ENCODE measurements at places on chromosomes 5 and 9.

- DNase-seq, result no peak
Measured at GRCh38 chr9:105871540-105871939, 177.2 kb downstream of the TMEM38B start.

- DNase-seq, result no peak
Measured at GRCh38 chr5:137412136-137412535, 87.0 kb downstream of the SPOCK1 start.

- no peak for DNase-seq
Measured at GRCh38 chr5:108168915-108169314, 213.0 kb downstream of the FBXL17 start.

- DNase-seq, result no peak
Measured at GRCh38 chr5:176697267-176697933, 50.1 kb downstream of the TSPAN17 start.

DNA sequence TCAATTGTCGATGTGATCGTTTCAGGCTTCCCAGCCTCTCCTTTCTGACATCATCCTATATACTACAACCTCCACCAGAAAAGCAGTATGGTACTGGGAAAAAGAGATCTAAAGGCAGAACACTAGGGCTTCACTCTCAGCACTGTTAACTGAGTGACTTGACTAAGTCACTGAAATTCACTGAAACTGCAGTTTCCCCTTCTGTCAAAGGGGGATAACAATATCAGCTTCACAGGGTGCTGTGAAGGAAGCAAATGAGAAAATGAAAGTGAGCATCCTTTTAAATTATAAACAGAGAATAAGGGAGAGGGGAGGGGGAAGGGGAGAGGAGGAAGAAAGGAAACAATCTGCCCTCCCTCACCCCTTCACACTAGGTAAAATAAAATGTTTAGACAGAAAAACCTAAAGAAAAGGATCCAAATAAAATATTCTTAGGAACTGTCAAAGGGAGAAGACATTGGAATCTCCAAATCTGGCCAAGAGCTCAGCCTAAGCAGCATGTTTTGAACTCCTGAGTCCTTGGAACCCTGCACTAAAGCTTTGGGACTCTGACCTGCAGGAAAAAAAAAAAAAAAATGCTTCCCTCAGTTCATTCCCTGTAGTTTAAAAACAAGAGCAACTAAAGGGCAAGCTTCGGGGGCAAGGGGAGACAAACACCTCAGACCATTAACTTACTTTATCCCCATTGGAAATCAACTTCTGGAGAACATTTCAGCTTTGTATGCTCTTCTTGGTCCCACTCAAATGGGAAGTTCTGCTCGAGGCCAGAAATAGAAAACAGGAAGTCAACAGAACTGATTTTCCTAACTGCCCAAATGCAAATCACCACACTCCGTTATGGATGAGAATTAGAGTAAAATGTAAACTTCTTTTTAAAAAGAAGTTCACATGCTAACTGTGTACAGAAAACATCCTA lies 178.3 kb downstream of the DEPDC1B start:
- DNase-seq, result no peak

- no peak for DNase-seq
Measured at GRCh38 chr9:82022121-82022520, 33.5 kb downstream of the SPATA31D1 start.

GRCh38 chr5:72507231-72507906 lies at the start of gene ZNF366:
Gene ZNF366 (minus strand): TSS chr5:72507410. CDS start chr5:72461496, 45,914 bp downstream.
- no peak for DNase-seq

DNA sequence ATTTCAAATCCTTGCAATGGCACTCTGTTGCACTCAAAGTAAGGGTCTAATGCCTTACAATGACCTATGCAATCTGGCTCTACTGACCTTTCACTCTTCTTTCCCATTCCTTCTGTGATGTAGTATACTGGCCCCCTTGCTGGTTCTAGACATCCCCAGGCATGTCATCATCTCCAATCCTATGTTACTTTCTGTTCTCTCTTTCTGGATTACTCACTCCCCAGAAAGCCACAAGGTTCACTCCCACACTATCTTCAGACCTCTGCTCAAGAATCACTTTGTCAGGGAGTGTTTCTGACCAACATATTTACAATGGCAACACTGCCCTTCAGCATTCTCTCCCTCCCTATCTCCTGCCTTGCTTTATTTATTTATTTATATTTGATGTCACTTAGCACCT lies 802.2 kb upstream of the WWC1 start:
- DNase-seq, result no peak

GRCh38 chr9:137506274-137506673 lies 43.9 kb downstream of the PNPLA7 start:
- no peak for DNase-seq

- DNase-seq, result no peak
Measured at GRCh38 chr9:98219794-98220370, 27.4 kb upstream of the CORO2A start.

DNA sequence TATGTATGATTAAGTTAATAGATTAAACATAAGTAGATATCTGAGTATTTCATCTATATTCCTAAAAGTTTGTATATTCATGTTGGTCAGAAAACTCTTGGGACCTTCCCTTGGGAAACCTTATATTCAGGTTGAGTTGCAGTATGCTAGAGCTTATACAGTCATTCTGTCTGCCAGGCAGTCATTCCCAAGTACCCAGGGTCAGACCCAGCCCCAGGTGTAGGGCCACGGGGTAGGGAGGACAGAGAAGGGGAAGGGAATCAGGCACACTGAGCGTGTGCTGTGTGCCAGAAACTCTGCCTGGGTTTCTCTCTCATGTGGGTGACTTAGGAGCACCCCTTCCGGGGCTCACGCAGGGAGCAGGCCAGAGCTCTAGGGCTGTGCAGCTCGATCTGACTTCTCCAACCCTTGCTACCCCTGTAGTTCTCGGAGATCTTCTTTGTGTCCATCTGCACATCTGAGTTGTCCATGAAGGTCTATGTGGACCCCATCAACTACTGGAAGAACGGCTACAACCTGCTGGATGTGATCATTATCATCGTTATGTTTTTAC lies 28.2 kb downstream of the CATSPER3 start:
- no peak for DNase-seq

GRCh38 chr9:9749591-9749990 lies 863.2 kb downstream of the PTPRD start:
- DNase-seq, result no peak

- no peak for DNase-seq
Measured at GRCh38 chr5:19928562-19929421, 59.2 kb downstream of the CDH18 start.

GRCh38 chr5:74042959-74043358 lies 417.0 kb downstream of the ARHGEF28 start:
- DNase-seq, result no peak

DNA sequence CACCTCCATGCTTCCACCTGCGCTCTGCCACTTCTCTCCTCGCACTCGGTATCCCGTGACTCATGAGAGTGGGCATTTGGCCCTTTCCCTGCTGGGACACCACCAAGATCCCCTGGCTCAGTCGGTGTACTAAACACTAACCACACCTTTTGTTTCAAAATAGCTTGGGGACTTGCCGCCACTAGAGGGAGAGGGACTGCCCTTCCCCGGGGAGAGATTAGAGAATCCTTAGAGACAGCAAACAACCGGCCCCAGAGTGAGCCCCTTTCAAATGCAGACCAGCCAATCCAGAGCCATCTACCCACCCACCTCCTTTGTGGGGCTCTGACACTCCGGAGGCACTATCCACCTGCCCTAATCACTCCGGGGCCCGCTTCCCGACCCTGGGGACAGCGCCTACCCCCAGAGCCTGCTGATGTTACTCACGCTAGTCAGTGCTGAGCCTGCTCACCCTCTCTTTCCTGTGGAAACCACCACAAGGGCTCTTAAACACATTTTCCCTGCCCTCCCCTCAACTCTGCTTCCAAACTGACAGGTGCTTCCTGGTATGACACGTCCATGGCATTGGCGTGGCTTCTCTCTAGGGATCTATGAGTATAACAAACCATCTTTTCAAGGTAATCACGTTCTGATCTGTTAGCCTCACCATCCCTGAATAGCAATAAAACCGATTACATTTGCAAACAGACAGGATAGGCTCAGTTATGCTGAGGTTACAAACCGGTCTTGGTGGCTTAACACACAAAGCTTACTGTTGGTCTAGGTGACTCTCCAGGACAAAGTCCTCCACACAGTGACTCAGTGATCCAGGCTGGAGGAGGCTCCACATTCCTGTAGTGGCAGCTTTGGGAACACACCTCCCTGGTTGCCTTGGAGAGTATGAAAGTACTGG lies 180.1 kb upstream of the MVB12B start:
- DNase-seq, result no peak

DNA sequence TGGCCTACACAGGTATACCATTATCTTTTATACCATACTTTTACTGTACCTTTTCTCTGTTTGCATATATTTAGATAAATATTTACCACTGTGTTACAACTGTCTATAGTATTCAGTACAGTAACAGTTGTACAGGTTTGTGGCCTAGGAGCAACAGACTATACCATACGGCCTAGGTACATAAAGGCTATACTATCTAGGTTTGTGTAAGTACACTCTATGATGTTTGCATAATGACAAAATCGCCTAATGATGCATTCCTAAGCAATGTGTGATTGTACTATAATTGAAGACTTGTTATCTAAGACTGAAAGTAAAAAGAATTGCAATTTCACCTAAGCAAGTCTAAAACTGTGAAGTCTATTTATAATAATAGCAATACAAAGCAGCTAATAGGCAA lies 3.9 kb downstream of the C9orf72 start:
- DNase-seq, result no peak

- no peak for DNase-seq
Measured at GRCh38 chr5:33336891-33337636, 103.7 kb upstream of the TARS1 start.

DNA sequence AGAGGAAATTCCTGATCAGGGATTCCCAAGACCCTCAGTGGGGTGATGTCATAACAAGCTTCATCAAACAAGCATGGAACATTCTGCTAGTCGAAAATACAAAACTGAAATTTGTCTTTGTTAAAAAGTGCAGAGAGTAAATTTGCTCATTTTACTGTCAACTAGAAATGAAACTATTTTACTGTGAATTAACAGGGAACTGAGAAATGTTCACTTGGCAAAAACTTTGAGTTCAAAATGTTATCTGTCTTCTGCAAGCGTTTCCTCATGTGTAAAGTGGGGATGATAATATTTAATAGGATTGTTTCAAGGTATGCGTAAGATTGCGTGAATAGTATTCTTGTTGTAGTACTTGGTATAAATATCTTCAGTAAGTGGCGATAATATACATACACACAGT lies 45.4 kb downstream of the ALDH1A1 start:
- DNase-seq, result no peak

DNA sequence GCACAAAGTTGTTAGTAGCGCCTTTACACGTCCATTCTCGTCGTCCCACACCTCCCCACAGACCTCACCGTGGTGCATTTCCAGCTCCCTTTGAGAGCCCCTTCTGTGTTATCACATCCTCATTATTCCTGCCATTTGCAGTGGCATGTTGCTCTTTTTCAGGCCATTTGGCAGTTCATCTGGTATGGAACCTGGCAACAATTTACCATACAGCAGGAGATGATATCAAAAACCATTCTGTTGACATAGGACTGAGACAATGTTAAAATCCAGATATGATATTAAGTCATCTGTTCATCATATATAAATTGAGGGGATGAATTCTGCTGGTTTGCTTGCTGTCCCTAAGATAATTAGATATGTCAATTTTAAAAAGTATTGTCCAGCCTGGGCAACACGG lies 83.0 kb downstream of the TMEM174 start:
- no peak for DNase-seq

DNA sequence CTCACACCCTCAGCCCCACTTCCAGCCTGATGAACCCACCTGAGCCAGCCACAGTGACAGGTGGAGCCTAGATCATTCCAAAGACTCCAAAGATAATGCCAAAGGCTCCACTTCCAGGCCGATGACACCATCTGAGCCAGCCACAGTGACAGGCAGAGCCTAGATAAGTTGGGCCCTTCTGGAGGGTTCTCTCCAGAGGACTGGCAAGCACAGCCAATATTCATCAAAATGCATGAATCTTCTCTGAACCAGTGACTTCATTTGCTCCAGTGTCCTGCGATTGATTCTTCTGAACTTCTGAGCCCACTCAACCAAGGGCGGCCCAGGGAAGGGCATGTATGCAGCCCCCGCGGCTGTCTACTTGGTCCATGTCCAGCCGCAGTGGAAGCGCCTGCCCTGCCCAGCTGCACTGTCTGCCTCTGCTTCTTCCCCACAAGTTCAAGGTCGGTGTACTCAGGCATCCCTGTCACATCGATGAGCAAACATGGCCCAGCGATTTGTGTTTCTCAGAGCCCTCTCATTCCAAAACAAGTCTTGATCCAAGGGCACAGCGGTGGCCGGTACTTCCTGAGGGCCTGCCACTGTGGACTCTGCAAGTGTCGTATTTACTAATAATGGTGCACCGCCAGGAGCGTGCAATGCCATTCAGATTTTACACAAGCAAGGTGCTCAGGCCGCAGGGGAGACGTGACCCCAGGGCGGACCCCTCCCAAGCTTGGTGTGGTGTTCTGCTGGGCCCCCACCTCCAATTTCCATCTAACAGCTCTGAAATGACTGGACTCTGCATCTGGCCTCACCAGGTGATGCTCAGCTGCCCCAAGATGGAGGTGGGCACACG lies 107.0 kb downstream of the VAV2 start:
- no peak for DNase-seq

DNA sequence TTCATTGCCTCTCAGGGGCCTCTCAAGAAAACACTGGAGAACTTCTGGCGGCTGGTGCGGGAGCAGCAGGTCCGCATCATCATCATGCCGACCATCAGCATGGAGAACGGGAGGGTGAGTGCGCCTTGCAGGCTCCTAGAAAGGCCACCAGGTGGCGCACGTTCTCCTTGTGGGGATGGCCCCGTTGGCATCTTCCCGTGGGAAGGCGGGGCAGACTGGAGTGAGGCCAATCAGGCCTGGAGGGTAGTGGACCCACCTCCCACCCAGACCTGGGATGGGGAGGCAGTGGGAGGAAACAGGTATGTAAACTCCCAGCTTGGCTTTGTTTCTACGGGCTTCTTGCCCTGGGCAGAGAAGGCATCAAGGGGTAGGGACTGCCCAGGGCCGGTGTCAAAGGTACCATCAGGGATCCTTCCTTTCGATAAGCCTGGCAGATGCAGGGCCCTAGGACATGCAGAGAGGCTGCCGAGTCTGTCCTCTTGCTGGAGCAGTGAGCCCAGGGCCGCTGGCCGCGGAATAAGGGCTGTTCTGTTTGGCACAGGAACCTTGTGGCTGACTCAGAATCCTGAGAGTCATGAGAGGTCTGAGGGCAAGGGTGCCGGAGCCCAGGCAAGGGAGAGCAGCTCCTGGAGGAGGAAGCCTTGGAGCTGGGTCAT lies 18.9 kb upstream of the SPTLC1 start:
- no peak for DNase-seq

- no peak for DNase-seq
Measured at GRCh38 chr9:76153339-76153738, 240.9 kb downstream of the RFK start.

DNA sequence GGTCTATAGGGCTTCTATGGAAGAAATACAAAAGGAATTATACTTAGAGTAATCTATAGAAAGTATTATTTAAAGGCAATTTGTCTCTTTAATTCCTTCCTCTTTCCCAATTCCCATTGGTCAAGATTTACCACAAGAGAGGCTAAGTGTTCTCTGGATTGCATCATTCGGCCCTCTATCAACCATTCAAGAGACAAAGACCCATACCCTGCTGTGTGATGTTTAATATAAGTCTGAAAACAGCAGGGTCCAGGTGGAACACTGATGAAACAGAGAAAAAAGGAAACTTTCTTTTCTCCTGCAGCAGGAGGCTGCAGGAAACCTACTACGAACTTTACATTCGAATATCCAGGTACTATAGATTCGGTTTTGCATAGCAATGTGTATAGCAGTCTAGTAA lies 323.4 kb downstream of the CHSY3 start:
- DNase-seq, result no peak
